Stimulated activated CD4-positive, alpha-beta T cell treated with anti-CD3 and anti-CD28 coated beads, TNF-alpha, amount 100 ng/mL, for 1 hour (primary cell): ENCODE measurements at places on chromosomes 3 and 15.

DNA sequence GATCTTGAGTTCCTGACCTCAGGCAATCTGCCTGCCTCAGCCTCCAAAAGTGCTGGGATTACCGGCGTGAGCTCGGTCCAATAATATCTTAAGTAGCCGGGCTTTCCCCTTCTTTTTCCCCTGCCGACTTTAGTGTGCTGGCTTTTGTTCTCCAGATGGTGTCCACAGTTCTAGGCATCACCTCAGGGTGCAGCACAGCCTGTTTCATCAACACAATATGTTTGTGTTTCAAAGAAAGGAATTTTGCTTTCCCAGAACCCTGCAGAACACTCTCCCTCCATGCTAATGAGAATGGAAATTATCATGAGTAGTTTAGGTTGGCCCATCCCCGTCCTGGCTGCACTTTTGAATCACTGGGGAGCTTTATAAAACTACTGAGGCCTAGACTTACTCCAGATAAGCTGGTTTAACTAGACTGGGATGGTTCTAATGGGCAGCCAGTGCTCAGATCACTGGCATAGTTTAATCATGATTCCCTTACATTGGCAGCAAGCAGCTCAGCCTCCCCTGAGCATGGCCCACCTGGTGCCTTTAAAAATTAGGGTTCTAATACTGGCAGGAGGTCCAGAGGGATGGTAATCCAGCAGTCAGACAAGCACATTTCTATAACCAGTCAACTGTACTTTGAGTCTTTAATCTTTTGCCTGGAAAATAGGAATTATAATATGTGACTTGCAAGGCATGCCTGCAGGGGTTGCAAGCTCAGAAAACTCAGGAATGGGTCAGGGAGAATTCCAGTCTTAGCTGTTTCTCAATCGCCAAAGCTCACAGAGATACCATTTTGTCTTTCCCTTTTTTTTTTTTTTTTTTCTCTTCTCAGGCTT is 127.6 kb upstream of the RASGRP1 start:
- no peak for DNase-seq

DNA sequence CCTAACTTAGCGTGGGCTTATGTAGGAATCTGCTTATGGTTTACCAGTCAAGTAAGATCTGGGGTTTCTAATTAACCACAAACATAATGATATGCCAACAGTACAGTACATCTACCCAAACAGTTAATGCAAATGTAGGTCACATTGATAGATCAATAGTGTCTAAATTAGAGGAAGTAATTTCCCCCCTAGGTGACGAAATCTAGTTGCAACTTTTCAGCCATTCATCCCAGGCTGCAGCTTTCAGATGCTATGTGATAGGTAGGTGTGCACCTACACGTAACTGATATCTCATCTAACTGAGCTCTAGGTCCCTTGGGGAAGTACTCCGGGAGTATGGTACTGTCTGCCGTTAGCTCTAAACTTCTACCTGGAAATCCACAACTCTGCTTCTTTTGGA is 57.2 kb downstream of the CRTC3 start:
- DNase-seq, result no peak

- DNase-seq, result no peak
Observed at GRCh38 chr3:67384760-67385397, 269.5 kb downstream of the SUCLG2 start.

- DNase-seq, result no peak
Observed at GRCh38 chr3:131794766-131795388, 239.9 kb downstream of the CPNE4 start.

DNA sequence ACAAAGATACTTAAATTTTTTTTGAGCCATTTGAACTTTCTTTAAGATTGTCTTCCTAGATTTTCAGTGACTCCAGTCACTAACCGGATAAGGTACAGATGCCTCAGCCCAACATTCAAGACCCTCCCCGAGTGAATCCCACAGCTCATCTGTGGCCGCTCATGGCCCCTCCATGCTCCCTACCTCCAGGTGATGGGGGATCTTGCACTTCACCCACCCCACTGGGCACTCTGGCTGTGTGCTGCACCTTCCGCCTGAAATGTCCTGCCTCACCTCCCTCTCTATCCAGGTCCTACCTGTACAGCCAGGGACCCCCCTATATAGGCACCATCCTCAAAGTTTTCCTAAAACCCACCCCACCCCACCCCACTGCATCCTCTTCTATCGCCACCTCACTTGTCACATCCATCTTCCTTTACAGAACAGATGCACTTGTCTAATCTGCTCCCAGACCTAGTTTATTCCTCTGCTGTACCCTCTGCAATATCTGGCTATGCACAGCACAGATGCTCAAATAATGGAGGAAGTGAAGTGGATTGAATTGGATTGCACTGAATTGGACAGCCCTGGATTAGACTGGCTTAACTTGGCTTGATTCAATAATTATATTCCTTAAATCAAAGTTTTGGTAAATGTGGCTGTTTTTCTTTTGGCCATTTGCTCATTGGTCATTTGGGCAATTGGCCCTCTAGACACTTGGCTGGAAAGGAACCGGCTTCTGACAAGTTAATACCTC is 24.5 kb downstream of the NTRK3 start:
- DNase-seq, result no peak

DNA sequence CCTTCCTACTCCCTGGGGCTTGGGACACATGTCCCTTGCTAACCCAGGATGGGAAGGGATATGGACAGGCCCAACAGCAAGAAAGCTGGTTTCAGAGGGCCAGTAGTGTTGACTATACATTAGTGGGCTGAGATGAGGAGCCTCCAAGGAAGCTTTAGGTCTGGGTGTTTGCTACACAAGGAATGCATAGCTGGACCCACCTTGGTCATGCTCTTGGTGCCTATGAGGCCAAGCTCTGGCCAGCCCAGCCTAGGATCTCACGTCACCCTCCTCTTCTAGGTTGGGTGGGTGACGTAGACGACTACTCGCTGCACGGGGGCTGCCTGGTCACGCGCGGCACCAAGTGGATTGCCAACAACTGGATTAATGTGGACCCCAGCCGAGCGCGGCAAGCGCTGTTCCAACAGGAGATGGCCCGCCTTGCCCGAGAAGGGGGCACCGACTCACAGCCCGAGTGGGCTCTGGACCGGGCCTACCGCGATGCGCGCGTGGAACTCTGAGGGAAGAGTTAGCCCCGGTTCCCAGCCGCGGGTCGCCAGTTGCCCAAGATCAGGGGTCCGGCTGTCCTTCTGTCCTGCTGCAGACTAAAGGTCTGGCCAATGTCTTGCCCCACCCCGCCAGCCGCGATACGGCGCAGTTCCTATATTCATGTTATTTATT is 653 bp upstream of the WDR6 start:
- DNase-seq, result no peak

GRCh38 chr3:151044706-151045105 is 40.8 kb upstream of the MED12L start:
- no peak for DNase-seq

GRCh38 chr15:86165265-86166211 is 85.9 kb downstream of the AGBL1 start:
- no peak for DNase-seq

- DNase-seq, result no peak
Observed at GRCh38 chr15:37764733-37765191, 169.7 kb upstream of the TMCO5A start.

DNA sequence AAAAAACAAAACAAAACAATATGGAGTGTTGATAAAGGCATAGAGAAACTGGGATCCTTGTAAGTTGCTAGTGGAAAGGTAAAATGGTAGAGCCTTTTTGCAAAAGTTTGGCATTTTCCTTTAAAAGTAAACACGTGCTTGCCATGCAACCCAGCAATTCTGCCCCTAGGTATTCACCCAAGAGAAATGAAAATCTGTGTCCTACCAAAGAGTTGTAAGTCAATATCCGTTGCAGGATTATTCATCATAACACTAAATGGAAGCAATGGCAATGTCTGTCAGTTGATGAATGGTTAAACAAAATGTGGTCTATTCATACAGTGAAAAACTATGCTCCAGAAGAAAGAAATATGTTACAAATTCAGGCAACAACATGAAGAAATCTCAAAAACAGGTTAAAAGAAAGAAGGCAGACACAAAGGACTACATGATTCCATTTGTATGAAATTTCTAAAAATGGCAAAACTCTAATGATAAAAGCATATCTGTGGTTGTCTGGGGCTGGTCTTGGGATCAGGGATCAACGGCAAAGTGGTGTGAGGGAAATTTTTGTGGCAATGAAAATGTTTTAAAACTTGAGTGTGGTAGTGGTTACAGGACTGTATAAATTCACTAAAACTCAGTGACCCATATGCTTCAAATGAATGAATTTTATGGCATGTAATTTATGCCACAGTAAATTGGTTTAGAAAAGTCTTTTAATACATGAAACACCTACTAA is 229.6 kb downstream of the OPA1 start:
- DNase-seq, result no peak

DNA sequence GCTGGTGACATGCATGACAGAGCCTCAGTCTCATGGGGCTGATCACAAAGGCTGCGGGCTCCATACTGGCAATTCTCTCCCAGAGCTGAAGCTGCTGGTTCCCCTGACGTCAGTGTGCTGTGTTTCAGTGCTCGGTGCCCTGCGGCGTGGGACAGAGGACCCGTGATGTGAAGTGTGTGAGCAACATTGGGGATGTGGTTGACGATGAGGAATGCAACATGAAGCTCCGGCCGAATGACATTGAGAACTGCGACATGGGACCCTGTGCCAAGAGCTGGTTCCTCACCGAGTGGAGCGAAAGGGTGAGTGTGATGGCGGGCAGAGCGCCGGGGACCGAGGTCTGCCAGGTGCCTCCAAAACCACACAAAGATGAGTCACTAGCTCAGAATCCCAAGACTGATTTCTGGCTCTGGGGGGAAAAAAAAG is 62.0 kb upstream of the NR2E3 start:
- DNase-seq, result no peak

GRCh38 chr3:45518376-45519135 is 76.0 kb upstream of the LIMD1 start:
- no peak for DNase-seq

- no peak for DNase-seq
Observed at GRCh38 chr3:197103766-197104165, 74.1 kb upstream of the MELTF start.

GRCh38 chr3:146189519-146190173 is 28.7 kb upstream of the PLOD2 start:
- DNase-seq, result no peak

- DNase-seq, result no peak
Observed at GRCh38 chr3:31472479-31473390, 60.0 kb upstream of the STT3B start.

DNA sequence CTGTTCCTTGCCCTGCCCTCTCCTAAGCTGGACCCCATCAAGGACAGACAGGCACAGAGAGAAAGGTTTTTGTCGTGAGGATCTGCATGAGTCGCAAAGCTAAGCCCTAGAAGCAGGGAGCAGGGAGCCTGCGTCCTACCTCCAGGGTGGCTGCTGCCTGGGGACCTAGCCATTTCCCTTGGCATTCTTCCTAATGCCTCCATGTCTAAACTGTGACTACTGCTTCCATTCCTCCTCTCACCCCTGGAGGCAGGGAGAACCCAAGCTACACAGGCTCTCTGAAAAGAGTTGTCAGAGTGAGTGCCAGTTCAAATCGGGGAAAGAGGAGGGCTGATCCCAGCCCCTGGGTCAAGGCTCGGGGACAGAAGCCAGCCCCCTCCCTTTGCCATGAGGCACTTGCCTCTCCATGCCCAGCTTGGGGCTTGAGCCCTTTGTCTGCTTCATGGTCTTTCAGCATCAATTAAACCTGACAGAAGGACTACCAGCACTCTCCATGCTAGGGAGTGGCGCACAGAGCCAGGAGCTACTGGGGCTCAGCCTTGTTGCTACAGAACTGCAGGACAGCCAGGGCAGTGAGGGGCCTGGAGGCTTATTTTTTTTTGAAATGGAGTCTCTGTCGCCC is 2.4 kb downstream of the GCHFR start:
- no peak for DNase-seq

DNA sequence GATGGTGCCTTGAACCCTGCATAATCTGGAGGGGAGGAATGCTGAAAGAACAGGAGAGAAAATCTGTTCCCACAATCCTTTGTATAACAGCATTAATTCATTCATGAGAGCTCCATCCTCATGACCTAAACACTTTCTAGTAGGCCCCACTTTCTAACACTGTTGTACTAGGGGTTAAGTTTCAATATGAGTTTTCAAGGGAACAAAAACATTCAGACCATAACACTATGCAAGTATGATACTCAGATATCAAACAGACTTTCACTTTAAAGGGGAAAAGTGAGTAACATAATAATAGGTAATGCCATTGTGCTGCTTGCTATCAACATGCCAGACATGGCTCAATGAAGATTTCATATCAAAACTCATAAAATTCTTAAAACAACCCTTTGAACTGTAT is 32.4 kb upstream of the PLSCR2 start:
- no peak for DNase-seq

- DNase-seq, result no peak
Observed at GRCh38 chr3:25281732-25282126, 146.3 kb upstream of the RARB start.

- DNase-seq, result no peak
Observed at GRCh38 chr15:94229591-94230369, 1.6 kb upstream of the MCTP2 start.

GRCh38 chr3:85258819-85259218 is 300.0 kb downstream of the CADM2 start:
- DNase-seq, result no peak
